Sigmoid colon (tissue), 7 donors: ENCODE measurements at places on chromosomes 3 and 15. TPM values are rescaled to one million over a fixed set of nuclear protein-coding genes. Genes with fewer than 3 reads are reported as not detected.
A peak's percentile ranks its signal among the peaks of the same experiment; 100 is the strongest.

GRCh38 chr15:91985297-91985696, 131.8 kb downstream of the SLCO3A1 start:
- DNase-seq: no peak

The AMIGO3 gene
- polyA plus RNA-seq: 0.46 TPM

GRCh38 chr15:36777926-36778325, 198.5 kb downstream of the CDIN1 start:
- no peak for DNase-seq

The ILDR1 gene
- 3.5 TPM for polyA plus RNA-seq

The PLSCR5 gene
- polyA plus RNA-seq: not detected

The LYSMD4 gene
- polyA plus RNA-seq: 6.1 TPM

The MESP2 gene
- polyA plus RNA-seq: 1.3 TPM

- no peak for DNase-seq
These were observed 95.8 kb upstream of the SNRPN start for GRCh38 chr15:24858737-24859601.

DNA sequence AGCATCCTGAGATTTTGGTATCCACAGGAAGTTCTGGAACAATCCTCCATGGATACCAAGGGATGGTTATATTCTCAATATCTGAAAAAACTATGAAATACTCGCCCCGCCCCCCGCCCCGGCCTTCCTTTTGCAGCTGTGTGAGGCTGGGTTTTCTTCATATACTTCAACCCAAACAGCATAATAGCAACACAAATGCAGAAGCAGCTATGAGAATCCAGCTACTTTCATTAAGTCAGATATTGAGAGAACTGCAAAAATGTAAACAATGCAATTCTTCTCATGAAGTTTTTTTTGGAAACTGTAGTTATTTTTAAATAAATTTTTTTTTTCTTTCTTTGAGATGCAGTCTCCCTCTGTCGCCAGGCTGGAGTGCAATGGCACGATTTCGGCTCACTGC, 10.9 kb upstream of the IDH2 start:
- DNase-seq: no peak

DNA sequence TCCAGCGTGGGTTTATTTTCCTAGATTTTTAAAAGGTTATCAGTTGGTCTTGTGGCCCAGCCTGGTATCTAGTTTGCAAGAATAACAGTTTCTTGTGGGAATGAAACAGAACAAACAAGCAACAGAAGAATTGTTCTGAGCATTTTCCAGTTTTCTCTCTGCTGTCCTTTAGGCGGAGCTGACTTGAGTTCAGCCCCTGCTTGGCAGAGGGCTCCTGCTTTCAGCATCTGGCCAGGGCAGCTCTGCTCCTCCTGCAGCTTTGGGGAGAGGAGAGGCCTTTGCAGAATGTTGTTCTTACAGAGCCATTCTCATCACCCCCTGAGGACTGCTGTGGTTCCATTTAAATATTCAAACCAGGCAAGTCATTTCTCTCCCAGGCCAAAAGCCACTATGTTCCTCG, 117.7 kb downstream of the ALDH1A2 start:
- no peak for DNase-seq

DNA sequence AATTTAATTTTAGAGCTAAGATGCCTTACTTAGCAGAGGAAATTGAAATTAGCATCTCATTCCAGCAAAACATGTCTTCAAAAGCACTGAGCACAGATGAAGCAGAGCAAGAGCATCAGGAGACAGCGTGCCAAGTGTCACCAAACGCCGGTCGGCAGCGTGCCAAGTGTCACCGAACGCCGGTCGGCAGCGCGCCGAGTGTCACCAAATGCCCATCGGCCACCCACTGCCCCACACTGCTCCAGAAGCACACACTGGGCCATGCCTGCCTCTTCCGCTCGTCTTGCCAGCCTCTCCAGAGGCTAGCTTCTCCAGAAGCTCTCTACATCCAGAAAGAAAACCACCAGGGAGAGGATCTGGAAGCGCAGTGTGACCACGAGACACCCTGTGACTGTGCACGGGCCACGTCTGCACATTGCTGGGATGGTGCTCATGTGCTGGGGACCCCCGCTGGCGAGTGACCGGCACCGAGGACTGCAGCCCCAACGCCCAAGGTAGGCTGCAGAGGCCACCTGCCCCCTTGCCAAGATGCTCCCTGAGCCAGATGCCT, 37.8 kb downstream of the CYFIP1 start:
- peak; percentile 48 for DNase-seq

- no peak for DNase-seq
These were observed 161.3 kb upstream of the GADL1 start for GRCh38 chr3:31055757-31056156.
